ENCODE measurements at places on chromosomes 11 and 22. TPM values are rescaled to one million over a fixed set of nuclear protein-coding genes. Genes with fewer than 3 reads are reported as not detected.

GRCh38 chr11:73529204-73529530 lies 68.7 kb downstream of the FAM168A start:
- ATAC-seq, result no peak

The OR52I1 gene
- total RNA-seq, result 0.71 TPM

GRCh38 chr22:48102581-48102980 lies 1340.1 kb downstream of the TBC1D22A start:
- ATAC-seq, result no peak

DNA sequence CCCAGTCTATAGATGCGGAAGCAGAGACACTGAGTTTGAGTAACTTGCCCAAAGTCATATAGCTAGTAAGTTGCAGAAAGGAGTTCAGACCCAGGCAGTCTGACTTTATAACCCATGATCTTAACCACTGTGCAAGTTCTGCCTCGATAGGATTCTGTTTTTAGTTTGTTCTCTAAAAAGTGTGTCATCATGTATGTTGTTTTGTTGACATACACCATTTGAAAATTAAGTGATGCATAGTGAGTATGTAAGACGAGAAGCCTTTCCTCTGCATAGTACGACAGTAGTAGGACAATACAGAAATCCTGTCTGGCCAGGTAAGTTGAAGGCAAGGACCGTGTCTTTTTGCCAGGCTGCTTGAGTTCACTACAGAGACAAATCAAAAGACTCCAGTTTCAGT lies 3.3 kb downstream of the ZC3H12C start:
- ATAC-seq, result no peak

GRCh38 chr11:113881856-113882255 lies 6.5 kb upstream of the USP28 start:
- ATAC-seq, result no peak

The PRRG4 gene
- total RNA-seq, result 0.36 TPM

DNA sequence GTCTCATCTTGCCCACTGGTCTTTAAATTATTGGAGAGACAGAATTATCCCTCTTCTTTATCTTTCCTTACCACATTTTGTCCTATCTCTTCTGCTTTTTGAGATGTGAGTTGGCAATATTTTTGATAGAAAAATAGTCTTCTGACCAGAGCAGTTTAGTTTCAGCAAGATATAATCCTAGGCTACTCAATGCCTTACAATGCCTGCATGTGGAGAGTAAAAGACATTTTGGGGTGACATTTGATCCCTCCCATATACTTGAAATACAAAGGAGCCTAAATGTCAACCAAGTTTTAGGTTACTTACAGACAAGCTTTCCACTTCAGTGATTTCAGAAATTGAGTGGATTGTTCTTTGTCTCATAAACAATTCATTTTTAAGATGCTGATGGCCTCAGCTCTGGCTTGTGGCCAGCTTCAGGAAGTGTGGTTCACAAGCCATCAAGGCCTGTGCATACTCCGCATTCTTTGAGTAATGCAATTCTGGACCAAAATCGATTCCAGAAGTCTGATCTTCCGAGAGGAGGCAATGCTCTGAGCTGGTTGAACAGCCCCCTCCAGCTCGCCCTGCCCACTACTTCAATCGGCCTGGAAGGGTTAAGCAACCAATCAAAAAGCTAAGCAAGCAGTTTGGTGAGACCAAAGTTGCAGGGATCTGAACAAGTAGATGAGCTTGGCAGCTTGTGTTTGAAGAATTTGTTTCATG lies 274.4 kb downstream of the BLID start:
- ATAC-seq, result peak; percentile 32

DNA sequence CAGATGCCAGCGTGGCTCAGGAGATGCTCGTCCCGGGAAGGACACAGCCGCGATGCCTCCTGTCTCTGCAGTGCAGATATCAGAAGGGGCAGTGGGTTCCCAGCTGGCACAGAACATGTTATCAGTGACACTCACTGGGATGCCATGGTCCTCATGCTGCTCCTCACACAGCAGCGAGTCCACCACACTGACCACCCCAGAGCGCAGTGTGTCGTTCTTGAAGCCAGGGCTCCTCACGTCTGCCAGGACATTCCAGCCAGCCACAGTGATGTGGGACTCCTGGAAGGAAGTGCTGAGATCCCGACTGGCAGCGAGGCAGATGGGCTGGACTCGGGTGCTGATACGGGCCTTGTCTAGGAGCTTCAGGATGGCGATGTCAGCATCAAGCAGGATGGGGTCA lies 13.1 kb upstream of the SLC1A2 start:
- no peak for ATAC-seq

GRCh38 chr11:132037956-132038355 lies 667.5 kb downstream of the NTM start:
- ATAC-seq, result no peak

The LRRC55 gene
- total RNA-seq, result 9.6 TPM

The HTR3A gene
- 3.8 TPM for total RNA-seq

- ATAC-seq, result no peak
These were observed 969.3 kb upstream of the CCDC90B start for GRCh38 chr11:84255483-84255882.

The CCDC89 gene
- 4.2 TPM for total RNA-seq

The SYT8 gene
- not detected for total RNA-seq

The GSC2 gene
- not detected for total RNA-seq

The THRSP gene
- total RNA-seq, result 0.36 TPM

GRCh38 chr11:43756575-43756974 lies 76.0 kb downstream of the HSD17B12 start:
- no peak for ATAC-seq

DNA sequence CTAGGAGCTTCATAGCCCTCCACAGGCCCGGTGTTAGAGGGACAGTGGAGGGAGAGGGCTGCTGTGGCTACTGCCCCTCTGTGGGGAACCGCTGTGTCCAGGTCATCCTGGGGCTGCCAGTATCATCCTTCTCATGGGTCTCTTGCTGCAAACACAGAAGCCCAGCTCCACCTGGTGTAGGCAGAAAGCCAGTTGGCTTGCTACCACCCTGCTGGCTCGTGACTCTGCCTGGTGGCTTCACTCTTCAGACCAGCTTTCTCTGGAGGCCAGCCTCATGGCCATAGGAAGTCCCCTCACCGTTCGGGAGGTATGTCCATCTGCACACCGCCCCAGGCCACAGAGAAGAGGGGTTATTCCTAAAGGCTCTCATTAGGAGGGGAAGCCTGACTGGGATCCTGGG lies 19.4 kb upstream of the SUSD2 start:
- ATAC-seq, result no peak

DNA sequence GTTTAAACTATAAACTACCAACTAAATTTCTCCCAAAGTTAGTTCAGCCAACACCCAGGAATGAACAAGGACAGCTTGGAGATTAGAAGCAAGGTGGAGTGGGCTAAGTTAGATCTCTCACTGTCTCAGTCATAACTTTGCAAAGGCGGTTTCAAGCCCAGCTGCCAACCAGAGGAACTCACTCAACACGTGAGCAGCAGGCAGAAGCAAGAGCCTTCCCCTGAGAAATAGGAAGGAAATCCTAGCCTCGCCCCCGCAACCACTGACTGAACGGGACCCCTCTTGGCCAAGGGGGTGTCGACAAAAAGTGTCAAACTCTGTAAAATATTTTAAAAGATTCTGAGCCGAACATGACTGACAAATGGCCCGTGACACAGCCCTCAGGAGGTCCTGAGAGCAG lies 4.4 kb upstream of the KRTAP5-9 start:
- ATAC-seq, result no peak

DNA sequence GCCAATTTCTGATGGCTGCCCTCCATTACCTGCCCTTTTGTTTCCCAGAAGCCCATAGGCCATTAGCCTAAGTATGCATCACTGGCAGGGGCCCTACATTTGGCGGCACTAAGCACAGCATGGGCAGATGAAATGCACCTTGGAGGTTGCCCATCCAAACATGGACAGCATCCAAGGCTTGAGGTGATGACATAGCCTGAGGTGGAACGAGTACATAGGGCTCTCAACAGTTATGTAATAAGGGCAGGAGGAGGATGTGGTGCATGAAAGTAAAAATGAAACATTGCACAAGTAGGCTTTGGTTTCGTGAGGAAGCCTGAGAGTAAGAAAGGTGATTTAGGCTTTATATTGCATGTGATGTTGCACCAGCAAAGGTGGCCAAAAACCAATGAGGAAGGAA lies 148.1 kb downstream of the FAM76B start:
- no peak for ATAC-seq

The ZNF70 gene
- 5.7 TPM for total RNA-seq

The PARVA gene
- 5.8 TPM for total RNA-seq

The CD3G gene
- total RNA-seq, result not detected

The PDGFB gene
- total RNA-seq, result 0.60 TPM

DNA sequence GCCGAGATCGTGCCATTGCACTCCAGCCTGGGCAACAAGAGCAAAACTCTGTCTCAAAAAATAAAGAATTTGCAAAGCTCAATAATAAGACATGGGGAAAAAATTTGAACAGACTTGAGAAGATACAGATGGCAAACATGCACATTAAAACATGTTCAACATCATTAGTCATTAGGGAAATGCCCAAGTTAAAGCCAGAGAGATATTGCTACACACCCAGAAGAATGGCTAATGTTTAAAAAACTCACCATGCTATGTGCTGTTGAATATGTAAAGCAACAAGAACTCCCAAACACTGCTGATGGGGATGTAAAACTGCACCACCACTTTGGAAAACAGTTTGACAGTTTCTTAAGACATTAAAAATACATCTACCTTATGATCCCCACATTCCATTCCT lies 12.6 kb downstream of the LRRC75B start:
- peak; percentile 80 for ATAC-seq

The CFAP300 gene
- 9.7 TPM for total RNA-seq

The CNGA4 gene
- 0.45 TPM for total RNA-seq
